ENCODE measurements at places on chromosomes 13 and 19. TPM values are rescaled to one million over a fixed set of nuclear protein-coding genes. Genes with fewer than 3 reads are reported as not detected.

ZNF558 gene
- total RNA-seq, result 7.4 TPM

IFI30 gene
- 314 TPM for total RNA-seq

CD79A gene
- 368 TPM for total RNA-seq

SLC17A7 gene
- 0.08 TPM for total RNA-seq

GRCh38 chr13:55887561-55887960, 1253.2 kb upstream of the PRR20A start:
- DNase-seq, result no peak

DNA sequence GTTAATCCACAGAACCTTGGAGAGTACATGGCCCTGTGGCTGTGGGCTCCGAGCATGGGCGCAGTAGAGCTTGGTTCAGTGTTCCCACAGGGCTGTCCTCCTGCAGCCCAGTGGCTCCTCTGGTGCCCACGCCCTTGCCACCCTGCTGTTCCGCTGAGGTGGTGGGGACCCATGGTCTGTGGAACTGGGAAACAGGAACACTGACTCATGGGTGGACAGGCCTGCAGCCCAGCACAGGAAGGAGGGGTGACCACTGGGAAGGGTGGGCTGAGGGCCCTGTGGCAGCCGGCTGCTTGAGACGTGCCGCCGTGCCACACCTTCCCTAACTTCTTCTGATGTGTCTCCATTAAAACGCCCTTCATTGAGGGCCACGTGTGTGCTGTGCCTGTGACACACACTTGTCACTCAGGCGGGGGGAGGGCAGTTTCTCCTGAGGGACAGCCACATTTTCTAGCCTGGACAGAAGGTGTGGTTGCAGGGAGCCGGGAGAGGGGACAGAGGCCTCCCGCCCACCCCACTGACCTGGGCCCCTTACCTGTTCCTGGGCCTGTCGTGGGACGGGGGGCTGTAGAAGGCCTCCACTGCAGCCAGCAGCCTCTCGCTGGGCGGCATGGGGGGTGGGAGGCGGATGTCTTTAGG, 21.1 kb downstream of the CHERP start:
- DNase-seq, result no peak

- DNase-seq, result no peak
Measured at GRCh38 chr19:8423817-8424223, 10.7 kb downstream of the MARCHF2 start.

- no peak for DNase-seq
Measured at GRCh38 chr19:1164684-1165531, 9.2 kb downstream of the SBNO2 start.

DNA sequence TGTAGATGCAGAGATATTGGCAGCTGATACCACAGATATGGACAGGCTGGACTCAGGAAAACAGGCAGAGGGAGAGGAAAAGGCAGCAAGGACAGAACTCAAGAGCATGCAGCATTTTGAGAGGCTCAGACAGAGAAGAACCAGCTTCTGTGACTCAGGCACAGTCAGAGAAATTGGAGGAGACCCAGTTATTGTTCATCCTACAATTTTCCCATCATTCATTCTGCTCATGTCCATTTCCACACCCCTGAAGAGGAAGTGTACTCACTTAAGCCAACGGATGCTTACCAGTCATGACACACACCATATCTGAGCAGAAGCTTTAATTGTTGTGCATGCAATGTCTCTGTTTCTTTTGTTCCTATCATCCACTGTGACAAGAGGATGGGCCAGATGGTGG, 359.8 kb upstream of the HTR2A start:
- DNase-seq, result no peak

Data from GM12878 (cell line).